SK-N-DZ (cell line): ENCODE measurements at places on chromosomes 5 and 9.
A peak's percentile ranks its signal among the peaks of the same experiment; 100 is the strongest.

DNA sequence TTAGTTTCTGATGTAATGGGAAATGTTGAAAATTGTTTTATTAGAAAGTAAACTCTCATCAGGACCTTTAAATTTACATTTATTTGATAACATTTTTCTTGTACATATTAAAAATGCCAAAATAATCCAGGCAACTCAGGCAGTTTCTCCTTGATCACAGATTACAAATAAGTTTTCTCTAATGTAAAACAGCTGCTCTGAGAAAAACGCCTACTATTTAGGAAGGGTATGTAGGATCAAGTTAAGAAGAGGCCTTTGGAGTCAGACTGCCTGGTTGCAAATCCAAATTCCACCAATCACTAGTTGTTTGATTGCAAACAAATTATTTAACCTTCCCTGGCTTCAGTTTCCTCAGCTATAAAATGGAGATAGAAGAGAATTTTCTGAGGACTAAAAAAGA is 610.8 kb downstream of the PDE4D start:
- DNase-seq = no peak

GRCh38 chr9:129009584-129010141 is 18.5 kb downstream of the SH3GLB2 start:
- no peak for DNase-seq

GRCh38 chr5:23627976-23628375 is 120.6 kb downstream of the PRDM9 start:
- no peak for DNase-seq

- DNase-seq = peak; percentile 19
Observed at GRCh38 chr5:124034963-124035362, 523.0 kb downstream of the CSNK1G3 start.

DNA sequence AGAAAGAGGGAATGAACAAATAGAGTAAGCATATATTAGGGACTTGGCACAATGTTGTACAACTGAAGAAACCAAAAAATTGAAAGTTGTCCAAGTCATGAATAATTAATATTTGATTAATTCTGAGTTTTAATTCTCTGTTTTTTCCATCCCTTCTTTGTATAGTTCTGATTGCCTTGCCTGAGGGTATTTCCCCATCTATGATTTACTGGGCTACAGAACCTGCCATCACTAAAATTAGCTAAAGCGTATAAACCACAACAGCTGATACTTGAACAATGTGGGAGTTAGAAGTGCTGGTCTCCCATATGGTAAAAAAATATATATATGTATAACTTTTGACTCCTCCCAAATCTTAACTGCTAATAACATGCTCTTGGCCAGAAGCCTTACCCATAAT is 1253.5 kb upstream of the CDH6 start:
- no peak for DNase-seq

DNA sequence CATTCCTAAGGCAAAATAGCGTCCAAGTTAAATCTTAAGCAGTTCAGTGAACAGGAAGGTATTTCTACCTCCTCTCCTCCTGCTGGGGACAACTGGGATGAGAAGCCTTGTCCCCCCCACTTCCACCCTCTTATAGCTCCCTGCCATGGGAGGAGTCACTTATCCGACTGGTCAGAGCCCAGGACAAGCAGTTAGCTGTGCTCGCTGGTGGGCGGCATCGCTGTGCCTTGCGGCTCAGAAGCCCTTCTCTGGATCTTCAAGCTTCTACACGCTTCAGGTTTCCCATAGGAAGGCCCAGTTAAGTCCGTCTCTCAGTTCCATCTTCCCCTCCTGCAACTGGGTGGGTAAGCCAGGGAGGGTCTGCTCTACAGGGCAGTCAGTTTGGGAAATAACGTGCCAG is 77.2 kb downstream of the PAX5 start:
- DNase-seq = no peak

GRCh38 chr9:116174347-116174746 is 20.8 kb downstream of the PAPPA start:
- no peak for DNase-seq

DNA sequence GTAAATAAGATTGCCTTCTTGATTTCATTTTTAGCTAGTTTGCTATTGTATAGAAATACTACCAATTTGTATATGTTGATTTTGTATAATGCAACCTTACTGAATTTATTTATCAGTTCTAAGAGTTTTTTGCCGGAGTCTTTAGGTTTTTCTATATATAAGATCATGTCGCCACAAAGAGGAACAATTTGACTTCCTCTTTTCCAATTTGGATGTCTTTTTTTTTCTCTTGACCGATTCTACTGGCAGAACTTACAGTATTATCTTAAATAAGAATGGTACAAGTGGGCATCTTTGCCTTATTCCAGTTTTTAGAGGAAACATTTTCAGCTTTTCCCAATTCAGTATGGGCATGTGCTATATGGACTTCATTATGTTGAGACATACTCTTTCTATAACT is 624.7 kb upstream of the ACO1 start:
- no peak for DNase-seq

- DNase-seq = no peak
Observed at GRCh38 chr5:164351245-164351834, 845.9 kb downstream of the MAT2B start.
